ENCODE measurements at places on chromosomes 2 and 18.

DNA sequence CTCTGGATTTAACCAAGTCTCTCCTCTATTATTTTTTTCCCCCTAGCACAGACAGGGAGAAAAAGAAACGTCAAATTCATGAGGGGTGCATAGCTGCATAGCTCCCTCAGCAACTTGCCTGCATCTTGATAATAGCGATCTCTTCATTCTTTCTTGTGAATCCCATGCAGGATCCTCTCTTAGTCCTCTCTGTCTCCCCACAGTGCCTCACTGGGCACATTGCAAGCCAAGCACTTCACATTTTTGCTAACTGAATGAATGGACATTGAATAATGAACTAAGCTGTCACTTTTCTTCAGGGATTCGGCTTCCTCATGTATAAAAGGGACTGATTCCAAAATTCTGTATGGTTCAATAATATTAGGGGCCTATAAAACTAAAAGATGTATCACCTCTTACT lies 2.9 kb upstream of the EPB41L3 start:
- peak; percentile 73 for DNase-seq

DNA sequence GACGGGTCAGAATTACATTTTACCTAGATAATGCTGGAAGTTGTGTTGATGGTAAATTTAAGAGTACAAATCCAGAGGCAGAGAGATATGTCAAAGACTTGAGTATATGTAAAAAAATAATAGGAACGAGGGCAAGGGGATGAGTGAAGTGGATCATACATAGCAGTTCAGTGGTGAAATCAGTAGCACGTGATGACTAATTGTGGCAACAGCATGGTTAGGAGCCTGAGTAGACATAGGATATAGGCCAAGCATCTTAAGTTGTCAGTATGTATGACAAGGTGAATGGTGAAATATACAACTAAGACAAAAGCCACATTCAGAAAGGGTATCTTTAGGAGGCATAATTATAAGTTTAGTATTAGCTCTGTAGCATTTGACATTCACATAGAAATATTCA lies 826.5 kb upstream of the PIK3C3 start:
- no peak for DNase-seq

DNA sequence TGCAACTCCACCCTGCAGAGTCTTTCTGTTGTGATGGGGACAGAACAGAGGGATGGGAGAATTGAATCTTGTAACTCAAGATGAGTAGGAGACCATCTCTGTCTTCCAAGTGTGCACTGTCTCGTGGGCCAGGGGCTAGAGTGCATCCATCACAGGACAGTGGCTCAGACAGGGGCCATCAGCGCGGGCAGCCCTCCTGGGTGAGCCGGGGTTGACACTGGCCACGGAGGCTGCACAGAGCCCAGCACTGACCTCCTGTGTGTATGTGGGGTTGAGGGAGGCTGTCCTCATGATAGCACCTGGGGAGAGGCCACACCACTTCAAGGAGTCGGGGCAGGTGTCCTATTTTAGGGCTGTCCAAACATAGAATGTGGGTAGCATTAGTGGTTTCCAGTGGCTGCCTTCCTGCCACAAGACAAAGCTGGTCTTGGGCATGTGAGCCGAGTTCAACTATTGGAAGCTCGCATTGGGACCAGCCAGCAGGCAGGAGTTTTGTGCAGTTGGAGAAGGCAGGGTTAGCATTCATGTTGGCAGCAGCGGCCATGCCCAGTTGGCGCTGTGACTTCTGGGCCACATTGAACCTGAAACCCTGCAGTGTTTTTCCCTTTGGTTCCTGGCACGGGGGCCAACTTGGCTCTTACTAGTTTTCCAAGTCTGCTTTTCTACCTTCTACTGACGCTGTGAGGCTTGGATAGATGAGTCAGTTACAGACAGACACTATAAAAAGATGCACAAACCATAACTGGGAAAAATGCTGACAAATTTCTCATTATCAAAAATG lies 45.3 kb downstream of the ACOXL start:
- no peak for DNase-seq

GRCh38 chr2:78699696-78700095 lies 325.8 kb upstream of the REG3G start:
- no peak for DNase-seq

DNA sequence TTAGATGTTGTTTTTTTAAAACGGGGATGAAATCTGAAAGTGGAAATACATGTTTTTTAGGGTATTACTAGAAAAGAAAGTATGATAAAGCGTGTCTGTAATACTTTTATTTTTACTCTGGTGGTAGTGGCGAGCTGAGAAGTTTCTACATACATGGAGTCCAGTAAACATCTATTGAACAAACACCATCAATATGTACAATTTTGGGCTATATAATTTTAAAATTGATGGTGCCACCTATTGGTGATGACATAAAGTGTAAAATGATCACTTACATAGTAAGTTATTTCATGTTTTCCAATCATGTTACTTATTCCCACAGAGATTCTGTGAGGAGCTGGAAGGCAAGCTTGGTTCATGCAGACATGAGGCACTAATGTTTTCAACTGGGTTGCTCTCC lies 31.5 kb upstream of the NFE2L2 start:
- peak; percentile 30 for DNase-seq

GRCh38 chr2:68127358-68128242 lies 30.1 kb upstream of the PNO1 start:
- DNase-seq = no peak

- DNase-seq = no peak
These were observed 225.3 kb upstream of the PXDN start for GRCh38 chr2:1969701-1970015.

DNA sequence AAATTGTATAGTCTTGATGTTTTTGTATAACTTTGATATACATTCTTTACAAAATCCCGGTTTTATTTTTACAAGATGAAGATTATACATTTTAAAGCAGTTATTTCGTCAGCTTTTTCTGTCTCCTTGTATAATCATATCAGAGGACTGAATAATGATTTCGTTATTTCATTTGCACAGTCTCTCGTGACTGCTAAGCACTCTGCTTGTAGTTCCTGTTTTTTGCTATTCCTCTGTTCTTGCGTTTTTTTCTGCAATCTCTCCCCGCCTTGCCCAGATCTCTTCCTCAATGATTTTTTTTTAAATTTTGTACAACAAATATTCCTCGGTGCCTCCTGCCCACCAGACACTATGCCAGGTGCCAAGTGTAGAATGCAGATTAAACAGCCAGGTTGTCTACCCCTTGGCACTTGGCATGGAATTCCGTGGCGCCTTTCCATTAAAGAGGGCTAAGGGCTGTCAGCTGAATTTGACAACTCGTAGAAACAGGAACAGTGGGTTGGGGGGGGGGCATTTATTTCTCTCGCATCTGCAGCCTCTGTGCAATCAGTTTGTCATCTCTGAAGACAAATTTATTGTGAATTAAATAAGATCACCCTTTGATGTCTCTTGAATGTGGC lies 69.6 kb downstream of the KLHL29 start:
- DNase-seq = no peak

DNA sequence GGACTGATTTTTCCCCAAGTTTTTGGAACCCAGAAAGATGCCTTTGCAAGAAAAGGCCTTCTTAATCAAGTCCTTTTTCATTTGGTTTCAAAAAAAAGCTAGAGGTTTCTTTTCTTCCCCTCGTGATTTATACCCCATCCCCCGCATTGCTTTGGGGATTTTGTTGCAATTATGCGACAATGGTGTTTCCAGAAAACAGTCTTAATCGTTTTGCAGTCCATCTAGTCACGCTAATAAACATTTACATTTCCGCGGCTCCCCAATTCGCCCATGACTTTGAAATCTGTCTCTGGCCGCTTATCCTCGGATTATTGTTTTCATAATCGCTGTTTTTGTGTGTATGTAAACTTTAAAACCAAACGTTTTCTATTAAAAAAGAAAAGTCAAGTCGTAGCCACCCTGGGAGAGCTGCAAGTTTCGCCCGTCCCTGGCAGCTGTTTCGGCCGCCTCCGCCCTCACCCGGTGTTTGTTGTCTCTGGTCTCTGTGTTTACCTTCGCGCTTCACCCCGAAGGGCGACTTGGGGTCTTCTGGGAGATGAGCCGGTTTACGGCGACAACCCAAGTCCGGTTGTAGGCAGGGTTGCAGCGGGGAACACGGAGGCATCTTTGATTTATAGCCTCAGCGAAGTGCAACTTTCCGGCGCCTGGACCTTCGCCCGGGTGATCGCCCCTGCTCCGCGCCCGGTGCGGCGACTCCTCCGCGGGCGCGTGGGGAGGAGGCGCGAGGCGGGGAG lies 667 bp downstream of the SP9 start:
- DNase-seq = no peak

DNA sequence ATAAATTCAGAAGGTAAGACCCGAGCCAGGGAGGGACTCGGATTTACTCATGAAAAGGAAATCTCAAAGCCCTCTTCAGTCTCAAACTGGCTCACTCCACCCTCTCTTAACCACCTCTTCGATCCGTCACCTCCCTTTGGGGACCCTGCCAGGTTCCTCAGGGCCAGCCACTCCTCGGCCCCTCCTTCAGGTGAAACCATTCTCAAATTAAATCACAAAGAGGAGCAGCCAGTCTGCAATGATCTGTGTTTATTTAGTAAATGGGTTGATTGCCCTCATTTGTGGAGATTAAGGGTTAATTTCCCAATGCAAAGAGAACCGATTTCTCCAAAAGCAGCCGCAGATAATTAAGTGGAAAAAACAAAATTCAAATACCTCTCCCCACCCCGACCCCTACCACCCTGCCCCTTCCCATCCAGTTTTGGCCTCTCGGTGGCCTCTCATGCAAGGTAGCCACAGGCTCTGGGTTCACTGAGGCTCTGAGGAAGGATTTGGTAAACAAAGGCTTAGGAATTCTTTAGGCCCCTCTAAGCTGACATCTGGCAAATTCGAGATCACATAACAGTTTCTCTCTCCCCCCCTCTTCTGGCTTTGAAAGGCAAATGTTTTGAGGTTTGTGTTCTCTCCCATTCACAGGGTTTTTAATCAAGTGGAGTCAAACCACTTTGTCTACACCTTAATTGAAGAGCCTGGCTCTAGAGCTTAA lies 10.3 kb upstream of the FZD7 start:
- no peak for DNase-seq

- DNase-seq = peak; percentile 70
These were observed at the start of gene FBLN7 for GRCh38 chr2:112138159-112139032. TSS of gene FBLN7 (plus strand) at chr2:112138385. CDS start at chr2:112138656, 271 bp downstream.
